Ascending aorta (tissue), 2 donors: ENCODE measurements at places on chromosomes 5 and 9. TPM values are rescaled to one million over a fixed set of nuclear protein-coding genes. Genes with fewer than 3 reads are reported as not detected.

Gene EPB41L4B
- not detected for total RNA-seq

Gene NUTM2G
- not detected for total RNA-seq

Gene PCDHB5
- 61.8 TPM for total RNA-seq

DNA sequence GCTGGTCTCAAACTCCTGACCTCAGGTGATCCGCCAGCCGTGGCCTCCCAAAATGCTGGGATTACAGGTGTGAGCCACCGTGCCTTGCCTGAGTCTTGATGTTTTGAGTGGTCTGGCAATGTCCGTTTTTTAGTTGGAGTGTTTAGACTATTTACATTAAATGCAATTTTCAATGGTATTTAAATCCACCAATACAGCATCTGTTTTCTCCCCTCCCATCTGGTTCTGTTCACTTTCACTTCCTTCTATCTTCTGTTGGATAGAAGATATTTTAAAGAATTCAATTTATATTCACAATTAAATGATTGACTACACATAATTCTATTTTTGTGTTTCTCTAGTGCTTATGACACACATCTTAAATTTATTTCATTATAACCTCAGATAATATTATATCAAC is 26.0 kb upstream of the PCAT7 start:
- no peak for DNase-seq

Gene PSMB7
- 21.1 TPM for total RNA-seq

- no peak for DNase-seq
Measured at GRCh38 chr5:6611334-6612256, 21.2 kb downstream of the NSUN2 start.

DNA sequence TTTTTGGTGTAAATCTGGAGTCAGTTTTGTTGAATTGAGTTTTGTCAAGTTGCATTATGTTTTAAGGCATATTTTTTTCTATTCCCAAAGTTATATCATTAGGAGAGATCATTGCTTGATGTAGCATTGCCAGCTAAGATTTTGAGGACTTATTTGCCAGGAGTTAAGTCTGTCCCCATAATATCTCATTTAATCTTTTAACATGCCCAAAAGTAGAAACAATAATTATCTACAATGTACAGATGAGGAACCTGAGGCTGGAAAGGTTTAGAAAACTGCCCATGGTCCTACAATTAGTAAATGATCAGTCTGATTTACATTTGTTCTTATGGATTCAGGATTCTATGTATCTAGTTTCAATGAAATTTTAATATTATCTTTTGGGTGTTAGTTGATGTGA is 4.7 kb downstream of the NIPBL start:
- DNase-seq: no peak

- DNase-seq: no peak
Measured at GRCh38 chr5:76332611-76333205, 70.4 kb upstream of the IQGAP2 start.

Gene TAF11L5
- total RNA-seq: not detected

GRCh38 chr9:130053504-130054324 is at the start of gene GPR107:
TSS of gene GPR107 (plus strand) at chr9:130053906. CDS start at chr9:130053933, 27 bp downstream.
- DNase-seq: no peak

DNA sequence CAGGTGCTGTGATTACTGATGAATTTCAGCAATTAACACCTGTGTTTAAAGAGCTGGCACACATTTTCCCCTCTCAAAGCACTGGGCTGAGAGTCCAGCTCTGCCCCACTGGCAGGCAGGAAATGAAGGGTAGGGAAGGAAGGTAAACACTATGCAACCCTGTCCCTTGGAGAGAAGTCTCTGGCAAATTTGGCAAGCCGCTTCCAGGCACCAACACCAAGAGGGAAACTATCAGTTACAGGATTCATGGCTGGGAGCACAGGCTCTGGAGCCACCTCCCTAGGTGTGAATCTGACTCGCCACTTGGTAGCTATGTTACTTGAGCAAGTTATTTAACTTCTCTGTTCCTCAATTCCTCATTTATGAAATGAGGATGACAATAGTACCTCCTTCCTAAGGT is 3.3 kb downstream of the ANKS6 start:
- DNase-seq: peak; percentile 56

GRCh38 chr5:52804387-52804791 is 16.7 kb downstream of the ITGA1 start:
- no peak for DNase-seq

GRCh38 chr5:117454716-117455212 is 880.1 kb upstream of the SEMA6A start:
- no peak for DNase-seq

DNA sequence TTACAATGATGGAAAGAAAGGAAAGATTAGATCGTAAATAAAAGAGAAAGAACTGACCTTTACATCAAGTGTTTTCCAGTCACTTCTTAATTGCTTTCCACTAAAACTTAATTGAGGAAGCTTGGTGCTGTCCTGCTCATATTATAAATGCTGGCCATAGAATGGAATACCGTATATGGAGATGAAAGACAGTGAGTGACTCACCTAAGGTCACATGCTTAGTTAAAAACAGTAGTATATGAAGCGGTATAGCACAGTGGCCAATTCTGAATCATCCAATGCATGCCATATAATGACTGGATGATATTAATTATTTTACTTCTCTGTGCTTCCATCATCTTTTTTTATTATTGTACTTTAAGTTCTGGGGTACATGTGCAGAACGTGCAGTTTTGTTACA is 482.4 kb upstream of the SGCD start:
- DNase-seq: no peak

GRCh38 chr5:135246923-135247795 is 151.9 kb downstream of the MACROH2A1 start:
- peak; percentile 75 for DNase-seq

DNA sequence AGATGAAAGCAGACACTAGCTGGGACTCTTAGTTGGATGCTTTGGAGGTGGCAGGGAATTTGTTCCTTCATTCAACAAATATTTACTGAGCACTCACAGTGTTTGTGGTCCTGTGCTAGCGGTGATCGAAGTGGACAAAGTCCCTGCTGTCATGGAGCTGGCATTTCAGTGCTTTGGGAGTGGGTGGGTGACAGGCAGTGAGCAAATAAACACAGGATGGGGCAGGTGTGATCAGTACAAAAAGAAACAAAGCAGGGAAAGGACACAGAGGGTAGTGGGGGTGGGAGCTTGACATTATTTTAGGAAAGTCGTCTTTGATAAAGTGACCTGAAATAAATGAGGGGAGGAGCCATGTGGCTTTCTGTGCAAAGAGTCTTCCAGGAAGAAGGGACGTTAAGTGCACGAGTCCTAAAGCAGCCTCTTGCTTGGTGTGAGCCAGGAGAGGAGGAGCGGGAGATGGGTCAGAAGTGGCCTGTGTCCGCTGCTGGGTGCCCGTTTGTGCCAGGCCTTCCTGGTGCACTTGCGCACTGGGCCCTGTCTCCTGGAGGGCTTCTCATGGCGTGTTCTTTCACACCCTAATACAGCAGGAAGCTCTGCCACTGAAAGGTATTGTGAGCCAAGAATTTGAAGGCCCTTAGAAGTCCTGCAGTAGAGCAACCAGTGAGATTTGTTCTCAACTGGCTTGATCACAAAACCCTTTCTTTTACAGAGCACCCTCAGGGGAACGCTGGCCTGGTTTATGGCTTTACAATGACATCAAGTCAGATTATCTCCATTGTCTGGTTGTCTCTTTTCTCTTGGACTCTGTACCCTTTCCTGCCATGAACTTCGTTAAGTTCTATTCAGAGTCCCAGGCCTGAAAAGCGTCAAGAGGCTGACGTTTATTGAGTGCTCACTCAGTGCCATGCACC is 14.8 kb downstream of the NDST1 start:
- no peak for DNase-seq

DNA sequence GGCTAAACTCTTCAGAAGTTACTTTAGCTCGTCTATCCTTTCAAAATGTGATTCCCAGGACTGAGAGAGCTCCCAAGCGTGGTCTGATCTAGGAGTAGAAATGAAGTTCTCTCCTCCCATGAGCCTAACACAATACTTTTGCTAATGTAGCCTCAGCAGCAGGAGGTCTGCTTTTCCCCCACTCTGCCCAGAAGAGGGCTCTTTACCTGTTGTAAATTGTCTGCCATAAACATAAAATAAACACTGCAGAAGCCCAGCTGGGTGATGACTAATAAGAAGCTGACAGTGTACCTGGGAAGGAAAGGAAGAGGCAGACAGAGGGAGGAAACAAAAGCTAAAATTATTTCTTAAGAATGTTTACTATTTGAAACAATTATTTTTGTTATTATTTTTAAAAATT is 15.4 kb downstream of the SLC36A3 start:
- no peak for DNase-seq

DNA sequence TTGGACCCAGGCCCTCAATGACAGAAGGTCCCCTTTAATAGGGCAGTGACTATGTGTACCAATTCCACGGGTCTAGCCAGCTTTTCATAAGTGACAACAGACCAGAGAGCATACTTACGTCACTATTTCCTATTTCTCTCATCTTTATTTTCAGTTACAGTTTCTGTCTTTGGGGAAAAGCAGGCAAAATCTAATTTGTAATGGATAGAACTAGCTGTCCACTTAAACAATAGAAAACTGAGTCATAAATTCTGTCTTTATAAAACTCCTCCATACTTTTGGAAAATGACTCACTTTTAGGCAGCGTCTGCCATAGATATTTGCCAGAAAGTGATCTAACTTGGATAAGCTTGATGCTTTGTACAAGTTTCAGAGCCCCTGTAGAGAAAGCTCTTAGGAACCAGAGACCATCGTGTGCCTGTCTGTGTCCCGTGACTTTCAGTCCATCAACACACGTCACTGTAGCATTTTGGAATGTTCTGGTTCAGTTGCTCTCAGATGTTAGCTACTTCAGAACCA is 101.9 kb downstream of the F2RL2 start:
- no peak for DNase-seq

- no peak for DNase-seq
Measured at GRCh38 chr5:55159763-55160492, at the start of gene GPX8. TSS of gene GPX8 (plus strand) at chr5:55160171. CDS start at chr5:55160193, 22 bp downstream.

Gene TPD52L3
- total RNA-seq: not detected

DNA sequence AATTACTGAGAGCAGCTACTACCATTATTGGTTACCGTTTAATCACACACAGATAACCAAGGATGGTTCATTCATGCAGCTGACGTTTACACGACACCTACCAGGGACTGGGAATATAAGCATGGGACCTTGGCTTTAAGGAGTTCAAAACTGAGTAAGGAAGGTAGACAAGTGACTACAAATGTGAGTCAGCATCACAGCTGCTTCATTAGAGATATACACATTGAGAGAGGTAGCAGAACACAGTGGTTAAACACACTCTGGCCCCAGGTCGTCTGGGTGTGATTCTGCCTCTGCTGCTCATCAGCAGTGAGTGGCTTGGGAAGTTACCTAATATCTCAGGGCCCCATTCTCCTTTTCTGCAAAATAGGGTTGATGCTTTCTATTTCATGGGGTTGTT is 268.6 kb downstream of the NR3C1 start:
- DNase-seq: no peak

DNA sequence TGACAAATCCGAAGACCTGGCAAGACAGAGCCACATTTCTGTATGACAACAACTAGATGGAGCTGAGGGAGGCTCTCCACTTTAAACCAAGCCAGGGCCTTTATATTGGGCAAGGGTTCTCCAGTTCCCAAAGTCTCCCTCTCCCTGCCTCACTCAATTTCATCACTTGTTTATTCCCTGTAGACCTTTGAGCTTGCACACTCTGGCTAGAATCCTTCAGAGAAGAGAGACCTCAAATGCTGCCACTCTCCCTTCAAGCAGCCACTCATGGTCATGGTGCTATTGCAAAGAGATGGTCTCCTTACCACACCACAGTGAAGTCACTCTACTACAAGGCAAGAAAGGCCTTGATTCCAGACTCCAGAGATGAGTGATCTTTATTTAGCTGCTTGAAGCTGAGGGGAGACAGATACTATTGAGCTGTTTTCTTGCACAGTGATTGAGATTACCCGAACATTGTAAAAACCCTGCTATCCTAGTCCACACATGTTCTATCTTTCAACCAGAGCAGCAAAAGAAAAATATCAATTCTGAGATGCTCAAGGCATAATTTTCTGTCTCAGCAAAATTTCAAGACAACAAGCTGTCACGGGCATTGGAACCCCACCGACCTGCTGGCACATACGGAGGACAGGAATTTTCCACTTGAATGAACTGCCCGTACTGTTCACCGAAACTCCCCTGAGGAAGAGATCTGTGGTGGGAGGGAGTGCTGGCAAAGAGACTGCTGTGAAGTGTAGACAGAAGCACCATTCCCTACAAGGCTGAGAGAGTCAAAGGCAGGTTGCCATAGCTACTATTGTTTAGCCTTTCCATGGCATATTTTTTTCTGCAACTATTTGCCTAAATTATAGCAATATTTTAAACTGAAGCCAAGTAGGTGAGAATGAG is 81.1 kb downstream of the CDO1 start:
- no peak for DNase-seq

DNA sequence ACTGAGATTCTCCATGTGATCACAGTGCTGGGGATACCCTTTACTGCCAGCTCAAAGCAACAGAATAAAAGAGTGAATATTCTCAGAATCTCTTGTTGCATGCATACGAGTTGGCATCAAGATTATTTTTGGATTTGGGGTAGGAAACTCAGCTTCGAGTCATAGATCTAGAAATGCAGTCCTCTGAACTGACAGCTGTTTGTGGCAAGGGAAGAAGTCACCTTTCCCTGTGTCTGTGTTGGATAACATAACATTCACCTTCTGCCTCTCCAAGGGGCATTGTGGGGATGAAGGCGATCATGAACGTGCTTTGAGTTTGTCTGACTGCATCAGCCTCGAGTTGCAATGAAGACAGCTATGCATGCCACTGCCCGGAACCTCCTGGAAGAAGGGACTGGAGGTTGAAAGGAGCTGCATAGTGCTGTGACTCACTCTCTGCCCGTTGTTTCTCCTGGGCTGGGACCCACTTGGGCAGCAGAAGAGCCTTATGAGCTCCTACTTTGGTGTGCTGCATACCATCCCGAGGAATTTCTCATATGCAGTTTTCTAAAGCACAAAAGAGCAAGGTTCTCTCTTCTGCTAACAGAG is 231.7 kb downstream of the ARHGAP26 start:
- DNase-seq: no peak

Gene PCDHGA1
- not detected for total RNA-seq

- no peak for DNase-seq
Measured at GRCh38 chr5:118185018-118185417, 803.3 kb downstream of the DTWD2 start.

Gene SLC45A2
- not detected for total RNA-seq

DNA sequence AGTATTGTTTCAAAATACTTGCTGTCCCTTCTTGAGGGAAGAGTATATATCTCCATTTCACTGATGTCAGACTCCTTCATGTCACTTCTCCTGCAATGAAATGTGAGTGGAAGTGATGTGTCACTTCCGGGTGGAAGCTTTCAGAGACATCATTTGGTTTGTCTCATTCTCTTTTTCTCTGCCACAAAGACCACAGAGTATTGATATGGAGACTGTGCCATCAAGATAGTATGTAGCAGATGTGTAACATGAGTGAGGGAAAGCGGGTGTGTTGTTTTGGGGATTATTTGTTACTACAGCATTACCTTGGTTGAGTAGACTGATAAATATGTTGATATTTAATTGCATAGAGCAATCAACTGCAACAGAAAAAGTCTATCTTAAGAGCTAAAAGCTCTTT is 169.8 kb downstream of the FBXL7 start:
- no peak for DNase-seq

Gene SOHLH1
- not detected for total RNA-seq

Gene FYB1
- total RNA-seq: 74.1 TPM

Gene AQP3
- 12.7 TPM for total RNA-seq

Gene CSF2
- total RNA-seq: not detected

Gene CCDC171
- 1.7 TPM for total RNA-seq

Gene SLC6A3
- total RNA-seq: not detected

GRCh38 chr5:137283801-137284200 is 215.3 kb downstream of the SPOCK1 start:
- no peak for DNase-seq

GRCh38 chr9:134525841-134526583 is 115.6 kb upstream of the COL5A1 start:
- DNase-seq: no peak

Gene FOXD4
- not detected for total RNA-seq
